ENCODE measurements at places on chromosomes 2 and 18.

DNA sequence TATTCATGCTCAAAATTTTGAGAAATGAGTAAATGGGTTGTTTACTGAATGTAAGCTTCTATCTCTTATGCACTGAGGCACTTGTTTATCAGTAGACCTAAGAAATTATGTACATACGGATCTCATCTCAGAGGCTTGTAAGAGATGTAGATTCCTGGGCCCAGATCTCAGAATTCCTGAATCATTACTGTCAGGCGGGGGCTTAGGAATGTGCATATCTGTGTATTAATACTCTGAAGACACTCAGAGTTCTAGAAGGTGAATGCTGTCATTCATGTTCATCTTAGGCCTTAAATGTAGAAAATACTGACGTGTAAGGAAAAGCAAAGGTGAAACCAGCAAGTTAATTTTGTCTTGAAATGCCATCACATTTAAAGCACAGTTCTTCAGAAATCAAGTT lies 169.6 kb downstream of the FMNL2 start:
- peak; percentile 38 for DNase-seq

DNA sequence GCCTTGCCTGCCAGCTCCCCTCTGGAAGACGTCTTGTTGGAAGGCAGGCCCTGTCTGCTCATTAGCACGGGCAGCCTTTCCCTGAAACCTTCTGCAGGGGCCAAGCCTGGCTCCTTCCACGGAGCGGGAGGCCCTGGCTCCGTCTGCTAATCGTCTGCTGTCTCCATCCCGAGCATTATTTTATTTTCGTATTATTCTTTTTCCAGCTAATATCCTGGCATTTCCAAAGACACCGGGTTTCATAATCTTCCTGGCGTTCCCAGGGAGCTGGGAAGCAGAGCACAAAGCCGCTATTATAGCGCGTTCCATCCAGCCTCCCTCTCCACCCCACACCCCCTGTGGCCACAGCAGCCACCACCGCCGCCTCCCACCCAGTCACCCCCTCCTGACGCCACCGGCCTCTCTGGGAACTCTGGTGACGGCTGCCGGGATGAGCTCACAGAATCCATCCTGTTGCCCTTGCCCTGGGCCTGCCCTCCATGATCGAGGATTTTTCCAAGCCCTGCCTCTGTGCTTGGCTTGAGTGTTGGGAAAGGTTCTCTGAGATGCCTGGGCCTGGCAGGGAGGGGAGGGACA lies 125.5 kb downstream of the DYSF start:
- DNase-seq: peak; percentile 40

- DNase-seq: no peak
Measured at GRCh38 chr2:109045505-109045904, 56.5 kb upstream of the EDAR start.

DNA sequence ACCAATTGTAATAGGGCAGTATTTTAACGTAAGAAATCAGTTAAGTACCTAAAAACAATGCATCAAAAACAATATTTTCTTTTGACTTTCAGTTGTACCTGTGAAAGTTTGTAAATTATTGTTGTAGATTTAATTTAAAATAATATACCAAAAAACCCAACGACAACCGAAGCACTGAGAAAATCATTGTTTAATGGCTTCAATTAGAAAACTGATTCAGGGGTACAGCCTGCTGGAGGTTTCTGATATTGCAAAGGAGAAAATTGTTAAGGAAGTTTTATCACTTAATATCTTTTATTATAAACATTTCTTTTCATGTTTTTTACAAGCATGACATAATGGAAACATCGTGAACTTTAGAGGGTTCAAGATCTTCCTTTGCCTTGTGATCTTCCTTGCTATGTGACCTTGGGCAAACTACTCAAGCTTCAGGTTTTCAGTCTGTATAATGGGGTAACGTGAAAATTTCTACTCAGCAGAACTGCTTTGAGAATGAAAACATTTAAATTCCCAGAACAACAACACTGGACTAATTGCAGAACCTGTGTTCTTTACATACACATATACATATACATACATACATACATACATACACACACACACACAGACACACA lies 76.3 kb upstream of the GLS start:
- DNase-seq: peak; percentile 51

- DNase-seq: peak; percentile 69
Measured at GRCh38 chr18:23671564-23671963, 8.9 kb upstream of the ANKRD29 start.

DNA sequence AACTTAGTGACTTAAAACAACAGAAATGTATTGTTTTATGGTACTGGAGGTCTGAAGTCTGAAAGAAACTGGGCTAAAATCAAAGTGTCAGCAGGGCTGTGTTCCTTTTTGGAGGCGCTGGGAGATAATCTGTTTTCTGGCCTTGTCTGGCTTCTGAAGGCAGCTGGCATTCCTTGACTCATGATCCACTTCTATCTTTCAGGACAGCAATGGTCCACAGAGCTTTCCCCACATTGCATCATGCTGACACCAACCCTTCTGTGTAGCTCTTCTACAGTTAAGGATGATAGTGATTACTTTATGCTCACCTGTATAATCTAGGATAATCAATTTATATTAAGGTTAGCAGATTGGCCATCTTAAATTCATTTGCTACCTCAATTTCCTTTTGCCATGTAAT lies 392.1 kb downstream of the TDRD15 start:
- DNase-seq: no peak
